ENCODE measurements at places on chromosomes 11 and 22.
A peak's percentile ranks its signal among the peaks of the same experiment; 100 is the strongest.

DNA sequence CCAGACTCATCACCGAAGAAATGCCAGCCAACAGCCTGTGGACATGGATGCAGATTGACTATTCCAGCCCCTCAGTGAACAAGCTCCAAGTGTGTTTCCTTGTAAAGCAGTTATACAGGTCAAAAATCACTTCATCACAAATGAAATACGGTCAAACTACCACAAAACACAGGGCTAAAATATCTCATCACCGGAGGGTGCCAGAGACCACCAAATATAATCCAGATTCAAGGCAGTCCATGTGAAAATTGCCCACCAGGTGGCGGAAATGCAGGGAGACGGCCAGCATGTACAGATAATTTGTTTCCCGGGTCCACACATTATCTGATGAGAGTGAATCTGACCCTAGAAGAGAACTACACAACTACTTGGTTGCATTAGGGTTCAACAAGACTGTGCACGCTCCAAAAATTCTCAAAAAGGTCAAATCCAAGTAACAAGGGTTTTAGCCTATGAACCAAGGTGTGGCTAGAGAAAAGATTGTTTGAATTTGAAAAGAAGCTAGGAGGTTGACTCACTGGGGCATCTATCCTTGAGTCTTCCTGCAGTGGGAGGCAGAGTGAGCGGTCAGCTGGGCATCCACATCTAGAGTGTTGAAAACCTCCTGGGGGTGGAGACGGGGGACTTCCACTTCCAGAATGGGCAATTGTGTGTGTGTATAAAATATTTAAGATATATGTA is 71.7 kb downstream of the IGLL5 start:
- DNase-seq, result peak; percentile 76

GRCh38 chr11:19846654-19847305 is 134.1 kb downstream of the NAV2 start:
- DNase-seq, result no peak

DNA sequence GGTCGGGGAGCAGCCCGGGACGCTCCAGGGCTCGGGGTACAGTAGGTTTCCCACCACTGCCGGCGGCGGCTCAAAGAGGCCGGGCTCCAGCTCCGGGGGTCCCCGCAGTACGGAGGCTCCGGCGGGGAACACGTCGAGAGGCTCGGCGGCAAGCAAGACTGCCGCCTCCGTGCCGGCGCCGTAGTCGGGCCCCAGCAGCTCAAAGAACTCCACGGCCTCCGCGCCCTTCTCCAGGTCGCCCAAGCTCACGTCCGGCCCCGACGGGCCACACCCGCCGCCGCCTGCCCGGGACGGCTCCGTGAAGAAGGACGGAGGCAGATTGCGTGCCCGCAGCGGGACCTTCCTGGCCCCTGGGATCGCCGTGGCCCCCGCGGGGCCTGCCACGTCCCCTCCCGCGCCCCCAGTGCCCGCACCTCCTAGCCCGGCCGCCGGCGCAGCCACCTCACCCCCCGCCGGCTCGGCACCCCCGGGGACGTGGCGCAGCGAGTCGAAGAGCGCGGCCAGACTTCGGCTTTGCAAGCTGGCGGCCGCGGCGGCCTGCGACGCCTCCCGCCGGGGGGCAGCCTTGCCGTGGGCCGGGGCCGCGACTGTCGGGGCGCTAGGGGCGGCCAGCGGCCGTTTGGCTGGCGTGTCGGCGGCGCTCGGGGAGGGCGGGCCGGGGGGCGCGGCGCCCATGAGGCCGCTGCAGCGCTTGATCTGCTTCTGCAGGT is 775 bp downstream of the FAM181B start:
- no peak for DNase-seq

GRCh38 chr22:48710410-48710809 is 1117.3 kb downstream of the BRD1 start:
- DNase-seq, result no peak

DNA sequence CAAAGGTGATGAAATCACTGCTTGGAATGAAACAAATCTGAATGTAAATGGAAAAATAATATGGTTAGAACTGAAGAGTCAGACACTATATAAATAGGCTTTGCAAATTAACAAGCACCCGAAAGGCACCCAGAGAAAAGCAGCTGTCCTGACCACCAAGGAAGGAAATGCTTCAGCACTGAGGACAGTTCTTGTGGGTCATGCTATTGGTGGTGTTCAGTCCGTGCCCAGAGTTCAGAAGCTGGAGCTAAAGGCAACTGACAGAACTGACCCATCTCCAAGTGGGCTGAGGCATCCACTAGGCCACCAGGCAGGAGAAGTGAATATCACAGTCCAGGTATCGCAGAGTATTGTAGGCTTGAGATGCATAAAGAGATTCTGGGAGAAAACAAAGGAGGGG is 208.9 kb downstream of the OPCML start:
- no peak for DNase-seq

GRCh38 chr11:63212742-63213141 is 30.7 kb downstream of the SLC22A25 start:
- DNase-seq, result peak; percentile 43

GRCh38 chr22:34842630-34843029 is 223.3 kb upstream of the ISX start:
- DNase-seq, result no peak

GRCh38 chr11:4048340-4048739 is 46.3 kb upstream of the RRM1 start:
- DNase-seq, result no peak

GRCh38 chr11:69195824-69196782 is 40.4 kb downstream of the SMIM38 start:
- no peak for DNase-seq

DNA sequence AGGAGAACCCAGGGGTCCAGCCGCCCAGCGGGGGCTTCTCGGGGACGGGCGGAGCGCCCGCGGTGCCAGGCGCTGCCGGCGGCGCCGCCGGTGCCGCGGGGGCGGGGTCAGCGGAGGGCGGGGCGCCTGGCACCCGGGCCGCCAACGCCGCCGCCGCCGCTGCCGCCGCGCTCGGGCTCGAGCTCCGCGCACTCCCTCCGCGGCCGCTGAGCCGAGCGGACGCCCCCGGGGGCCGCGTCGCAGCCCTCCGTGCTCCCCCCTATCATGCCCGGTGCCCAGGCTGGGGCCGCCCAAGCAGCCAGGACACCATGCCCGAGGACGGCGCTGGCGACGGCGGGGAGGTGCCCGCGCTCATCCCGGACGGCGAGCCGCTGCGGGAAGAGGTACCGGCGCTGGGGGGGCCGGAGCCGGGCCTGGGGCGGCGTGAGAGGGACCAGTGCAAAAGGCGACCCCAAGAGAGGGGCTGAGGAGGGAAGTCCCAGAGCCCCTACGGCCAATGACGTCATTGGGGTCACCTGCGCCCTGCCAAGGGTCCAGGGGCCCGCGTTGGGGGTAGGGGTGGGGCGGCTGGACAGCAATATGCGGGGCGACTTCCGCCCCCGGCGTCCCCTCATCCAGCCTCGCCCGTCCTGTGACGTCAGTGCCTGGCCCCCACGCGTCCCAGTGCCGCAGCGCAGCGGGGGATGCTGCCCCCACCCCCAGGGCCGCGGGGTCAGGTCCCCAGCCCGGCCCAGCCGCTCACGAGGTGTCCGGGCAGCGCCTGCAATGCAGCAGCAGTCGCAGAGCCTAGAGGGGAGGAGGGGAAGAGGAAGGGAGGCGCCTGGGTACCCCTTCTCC is at the start of gene TMEM151A:
Gene TMEM151A (plus strand): TSS at position 189 of the 837 bp plus-strand sequence. CDS start 120 bp downstream, at position 309.
- DNase-seq, result no peak

DNA sequence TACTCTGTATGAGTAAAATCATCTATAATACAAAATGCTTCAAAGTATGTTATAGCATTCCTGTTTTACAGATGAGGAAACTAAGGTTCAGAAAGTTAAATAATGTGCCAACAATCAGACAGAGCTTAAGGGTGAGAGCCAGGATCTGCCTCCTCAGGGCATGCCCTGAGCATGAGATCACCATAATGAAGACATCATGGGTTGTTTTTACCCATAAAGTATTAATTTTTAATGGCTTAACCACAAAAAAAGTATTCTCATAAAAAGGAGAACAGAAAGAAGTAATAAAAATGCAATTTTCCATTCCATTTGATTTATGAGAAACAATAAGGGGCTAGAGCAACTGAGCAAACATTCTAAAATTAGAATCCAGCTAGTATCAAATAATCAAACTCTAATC is 534.3 kb upstream of the ARHGAP42 start:
- DNase-seq, result peak; percentile 13

GRCh38 chr11:47216121-47216798 is 1.5 kb downstream of the DDB2 start:
- DNase-seq, result peak; percentile 85

- DNase-seq, result no peak
Measured at GRCh38 chr11:27328614-27329013, 34.4 kb downstream of the CCDC34 start.

All from ELR (cell line).